ENCODE measurements at places on chromosomes 4 and X. TPM values are rescaled to one million over a fixed set of nuclear protein-coding genes. Genes with fewer than 3 reads are reported as not detected.

- peaks cover 35% of the 10 kb centered on the region for H3K4me1 ChIP-seq
- peak overlapping the region; percentile 92 for H3K27ac ChIP-seq
- H3K4me3 ChIP-seq = no peak overlapping the region
- no peak for DNase-seq
- H3K27me3 ChIP-seq = no peaks in the 10 kb centered on the region
- H3K36me3 ChIP-seq = peaks cover 12% of the 10 kb centered on the region
Measured at GRCh38 chrX:154540897-154541535, 5.6 kb downstream of the G6PD start.

Gene FGF16
- not detected for total RNA-seq

GRCh38 chr4:81455897-81456296, 15.8 kb downstream of the RASGEF1B start:
- H3K4me1 ChIP-seq = peaks cover 11% of the 10 kb centered on the region
- DNase-seq = no peak
- no peak overlapping the region for H3K4me3 ChIP-seq

Gene MEPE
- total RNA-seq = not detected

DNA sequence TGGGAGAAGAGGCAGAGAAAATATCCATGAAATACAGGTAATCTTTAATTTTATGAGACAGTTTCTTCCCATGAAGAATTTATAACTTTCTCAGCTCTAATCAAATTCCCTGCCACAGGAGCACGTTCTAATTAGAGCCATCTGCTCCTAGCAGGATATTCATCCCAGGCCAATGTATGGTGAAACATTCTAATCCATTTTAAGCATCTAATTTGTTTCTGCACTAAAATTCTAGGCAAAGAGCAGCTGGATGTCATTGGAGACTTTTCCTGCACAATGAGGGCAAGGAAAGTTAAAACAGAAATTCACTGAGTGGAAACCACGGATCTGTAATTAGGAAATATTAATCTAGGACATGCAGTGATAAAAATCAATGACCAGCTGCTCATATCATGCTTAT, 107.7 kb upstream of the ZFP42 start:
- no peak overlapping the region for H3K27ac ChIP-seq
- H3K27me3 ChIP-seq = no peaks in the 10 kb centered on the region
- no peak for DNase-seq
- H3K4me1 ChIP-seq = no peaks in the 10 kb centered on the region
- no peaks in the 10 kb centered on the region for H3K36me3 ChIP-seq
- H3K4me3 ChIP-seq = no peak overlapping the region

DNA sequence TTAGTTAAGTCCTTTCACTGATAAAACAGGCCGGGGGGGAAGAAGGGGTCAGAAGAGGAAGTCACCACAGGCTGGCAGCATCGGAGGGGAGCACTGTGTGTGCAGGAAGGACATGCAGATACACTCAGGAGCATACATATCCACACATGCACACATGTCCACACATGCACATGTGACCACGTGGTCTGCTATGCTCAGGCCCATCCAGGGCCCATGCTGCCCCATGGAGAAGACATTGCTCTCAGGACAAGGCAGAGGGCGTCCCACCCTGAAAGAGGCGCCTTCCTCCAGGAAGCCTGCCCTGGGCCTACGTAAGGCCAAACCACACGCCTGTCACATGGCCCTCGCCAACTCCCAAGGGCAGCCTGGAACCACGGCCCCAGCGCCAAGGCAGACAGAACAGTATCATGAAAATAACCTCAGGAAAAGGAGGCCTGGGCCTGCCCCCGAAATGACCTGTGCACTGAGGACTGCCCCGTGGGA, 15.8 kb downstream of the WDR1 start:
- H3K27ac ChIP-seq = peak overlapping the region; percentile 92
- peak; percentile 39 for DNase-seq
- peaks cover 98% of the 10 kb centered on the region for H3K4me1 ChIP-seq
- no peaks in the 10 kb centered on the region for H3K27me3 ChIP-seq
- H3K4me3 ChIP-seq = peak overlapping the region; percentile 18
- H3K36me3 ChIP-seq = peaks cover 75% of the 10 kb centered on the region

DNA sequence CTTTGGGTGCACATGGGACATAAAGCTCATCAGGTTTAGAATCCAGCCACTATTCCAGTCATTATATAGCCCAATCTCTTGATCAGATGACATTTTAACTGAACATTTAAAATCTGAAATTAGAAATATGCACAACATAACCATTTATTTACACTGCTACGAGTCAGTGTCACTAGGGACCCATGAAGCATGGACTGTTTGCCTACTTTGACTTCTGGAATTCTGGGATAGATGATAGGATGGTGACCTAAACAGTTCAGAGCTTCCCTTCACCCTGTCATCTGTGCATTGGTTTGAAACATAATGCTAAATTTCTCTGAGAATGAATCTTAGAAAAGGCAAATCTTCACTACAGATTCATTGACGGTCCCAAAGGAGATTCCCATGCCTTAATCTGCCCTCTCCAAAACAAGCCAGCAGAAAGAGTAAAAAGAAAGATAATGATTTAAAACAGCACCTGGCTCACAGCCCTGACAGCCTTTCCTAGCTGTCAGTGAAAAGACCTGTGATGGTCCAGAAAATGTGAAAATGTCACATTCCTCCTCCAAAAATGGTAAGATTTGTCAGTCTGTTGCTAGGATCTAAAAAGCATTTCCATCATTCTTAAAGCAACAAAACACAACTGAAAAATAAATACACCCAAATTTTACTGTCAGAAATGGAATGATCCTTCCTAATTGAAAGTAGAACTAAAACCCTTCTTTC, 18.9 kb upstream of the HERC3 start:
- no peak overlapping the region for H3K4me3 ChIP-seq
- DNase-seq = no peak
- no peaks in the 10 kb centered on the region for H3K36me3 ChIP-seq

Gene SMIM20
- 28.0 TPM for total RNA-seq

Gene PCDH11X
- not detected for total RNA-seq

- H3K27me3 ChIP-seq = no peaks in the 10 kb centered on the region
- H3K36me3 ChIP-seq = no peaks in the 10 kb centered on the region
- peaks cover 49% of the 10 kb centered on the region for H3K4me1 ChIP-seq
- DNase-seq = peak; percentile 20
- H3K27ac ChIP-seq = no peak overlapping the region
- no peak overlapping the region for H3K4me3 ChIP-seq
Measured at GRCh38 chr4:101279377-101279871, 67.9 kb downstream of the PPP3CA start.

DNA sequence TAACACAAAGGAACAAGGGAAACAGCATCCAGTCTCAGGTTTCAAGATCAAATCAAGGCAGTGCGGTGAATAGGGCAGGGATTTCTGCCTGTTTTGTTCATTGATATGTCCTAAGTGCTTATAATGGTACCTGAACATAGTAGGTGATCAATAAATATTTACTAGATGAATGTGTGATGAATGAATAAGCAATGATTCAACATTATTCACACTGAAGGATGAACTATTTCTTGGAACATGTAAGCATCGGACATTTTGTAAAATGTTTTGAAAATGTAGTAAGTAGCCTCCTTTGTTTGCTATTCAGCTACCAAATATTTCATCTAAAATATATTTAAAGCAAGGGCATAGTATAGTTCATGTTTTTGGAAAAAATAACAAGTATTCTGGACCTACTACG, 67.8 kb downstream of the USP38 start:
- no peak for DNase-seq
- no peak overlapping the region for H3K4me3 ChIP-seq
- H3K27ac ChIP-seq = no peak overlapping the region
- H3K27me3 ChIP-seq = peaks cover 9% of the 10 kb centered on the region

DNA sequence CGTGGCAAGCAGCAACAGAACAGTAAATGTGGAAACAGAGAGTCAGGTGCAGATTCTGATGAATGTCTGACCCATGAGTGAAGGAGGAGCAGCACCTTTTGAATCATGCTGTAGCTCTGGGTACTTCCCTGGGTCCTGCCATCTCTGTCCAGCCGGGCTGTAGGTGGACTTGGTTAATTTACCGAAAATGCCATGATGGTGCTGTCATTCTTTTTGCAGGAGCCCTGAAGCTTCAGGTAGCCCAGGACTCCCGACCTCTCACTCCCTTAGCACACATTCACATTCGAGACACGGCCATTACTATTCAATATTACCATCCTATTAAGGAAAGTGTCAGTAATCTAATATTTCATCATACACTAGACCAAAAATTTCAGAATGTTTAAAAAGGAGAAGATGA, 320.9 kb downstream of the STK32B start:
- H3K4me3 ChIP-seq = no peak overlapping the region
- no peaks in the 10 kb centered on the region for H3K36me3 ChIP-seq
- no peaks in the 10 kb centered on the region for H3K27me3 ChIP-seq
- no peaks in the 10 kb centered on the region for H3K4me1 ChIP-seq
- DNase-seq = no peak

DNA sequence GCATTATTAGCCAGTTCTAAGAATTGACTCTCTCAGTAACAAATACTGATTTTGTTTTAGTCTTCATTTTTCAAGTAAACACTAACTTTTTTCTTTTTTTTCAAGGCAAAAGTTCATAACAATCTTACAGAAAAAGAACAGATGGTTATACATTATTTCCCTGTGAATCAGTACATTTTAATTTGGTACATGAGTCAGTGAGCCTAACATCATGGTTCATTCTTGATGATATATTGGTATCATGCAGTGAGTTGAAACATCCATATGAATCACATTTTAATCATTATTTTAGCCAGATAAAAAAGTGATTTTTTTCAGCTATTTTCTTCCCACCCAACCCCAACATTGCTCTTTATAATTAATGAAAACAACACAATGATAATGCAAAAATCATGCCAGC, 184.3 kb upstream of the TACR3 start:
- H3K27me3 ChIP-seq = no peaks in the 10 kb centered on the region
- no peak overlapping the region for H3K27ac ChIP-seq
- DNase-seq = no peak

Gene CXCL11
- not detected for total RNA-seq

- no peak overlapping the region for H3K4me3 ChIP-seq
- H3K36me3 ChIP-seq = peaks cover 16% of the 10 kb centered on the region
- H3K4me1 ChIP-seq = no peaks in the 10 kb centered on the region
- H3K27me3 ChIP-seq = no peaks in the 10 kb centered on the region
- no peak overlapping the region for H3K27ac ChIP-seq
- DNase-seq = no peak
Measured at GRCh38 chr4:153296040-153296823, 48.3 kb upstream of the MND1 start.

GRCh38 chr4:169620880-169621248, 486 bp downstream of the CLCN3 start:
- no peaks in the 10 kb centered on the region for H3K27me3 ChIP-seq
- H3K27ac ChIP-seq = peak overlapping the region; percentile 98
- H3K36me3 ChIP-seq = no peaks in the 10 kb centered on the region
